ENCODE measurements at places on chromosomes 2 and 18.

DNA sequence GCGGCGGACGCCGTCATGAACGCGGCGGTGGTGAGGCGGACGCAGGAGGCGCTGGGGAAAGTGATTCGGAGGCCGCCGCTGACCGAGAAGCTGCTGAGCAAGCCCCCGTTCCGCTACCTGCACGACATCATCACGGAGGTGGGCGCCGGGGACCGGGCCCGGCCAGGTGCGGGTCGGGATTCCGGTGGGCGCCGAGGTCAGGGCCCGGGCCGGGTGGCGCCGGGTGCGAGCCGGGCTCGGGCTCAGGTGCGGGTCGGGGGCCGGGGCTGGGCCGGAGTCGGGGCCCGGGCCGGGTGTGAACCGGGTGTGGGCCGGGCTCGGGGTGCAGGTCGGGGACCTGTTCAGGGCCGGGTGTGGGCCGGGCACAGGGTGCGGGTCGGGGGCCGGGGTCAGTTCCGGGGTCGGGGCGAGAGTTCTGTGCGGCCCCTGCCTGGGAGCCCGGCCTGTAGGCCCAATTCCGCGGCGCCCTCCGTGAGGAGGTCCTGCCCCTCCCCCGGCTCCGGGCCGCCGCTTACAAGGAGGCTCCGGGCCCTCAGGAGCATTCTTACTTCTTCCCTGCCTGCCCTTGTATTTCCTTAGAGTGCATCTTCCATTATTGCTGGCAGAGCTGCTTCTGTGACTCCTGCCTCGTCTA, 447 bp downstream of the TRAF3IP1 start:
- no peak for DNase-seq

- no peak for DNase-seq
These were observed 583 bp downstream of the HIBCH start for GRCh38 chr2:190318931-190319554.

DNA sequence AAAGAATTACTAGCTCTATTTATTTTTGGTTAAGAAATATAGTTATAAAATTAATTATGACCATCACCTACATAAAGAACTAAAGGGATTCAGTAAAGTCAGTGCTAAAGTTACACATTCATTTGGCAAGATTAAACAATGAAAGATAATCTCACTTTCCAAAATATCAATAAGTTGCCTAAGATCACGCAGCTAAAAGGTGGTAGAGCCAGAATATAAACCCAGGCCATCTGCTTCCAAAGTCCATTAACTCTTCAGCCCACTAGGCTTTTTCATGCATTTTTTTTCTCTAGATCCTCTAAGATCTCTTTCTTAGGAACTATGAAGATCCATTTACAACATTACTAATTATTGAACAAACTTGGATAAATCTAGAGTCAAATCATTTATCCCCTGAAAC, 66.6 kb upstream of the RND3 start:
- DNase-seq: no peak

GRCh38 chr18:2654928-2655177, 673 bp upstream of the SMCHD1 start:
- DNase-seq: no peak

GRCh38 chr18:75450906-75451305, 23.4 kb upstream of the SMIM21 start:
- DNase-seq: no peak
